Activated naive CD4-positive, alpha-beta T cell (primary cell): ENCODE measurements at places on chromosomes 1 and 21.

DNA sequence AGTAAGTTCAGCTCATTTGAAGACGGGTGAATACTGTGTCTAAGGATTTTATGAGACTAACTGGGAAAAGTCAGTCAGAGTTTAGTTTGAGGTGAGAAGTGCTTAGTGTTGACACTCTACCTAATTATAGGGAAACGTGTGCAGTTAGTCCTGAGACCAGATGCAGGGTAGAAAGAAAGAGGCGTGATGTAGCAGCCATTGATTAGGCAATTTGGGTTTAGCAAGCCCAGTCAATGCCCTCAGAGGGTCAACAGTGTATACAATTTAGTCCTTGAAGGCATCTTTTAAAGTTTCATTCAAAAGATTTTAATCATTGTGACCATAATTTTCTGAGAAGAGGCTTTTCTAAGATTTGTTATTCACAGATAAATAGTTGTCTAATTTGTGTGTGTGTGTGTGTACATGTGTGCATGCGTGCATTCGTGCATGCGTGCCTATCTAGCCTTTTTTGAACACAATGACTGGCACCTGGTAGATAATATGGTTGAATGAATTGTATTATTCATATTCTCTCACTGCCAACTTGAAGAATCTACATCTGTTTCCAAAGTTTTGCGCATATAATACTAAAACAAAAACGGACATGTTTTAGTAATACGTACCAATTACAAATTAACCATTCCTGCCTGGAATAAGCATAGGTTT lies 332.9 kb downstream of the SRGAP2C start:
- DNase-seq, result no peak

DNA sequence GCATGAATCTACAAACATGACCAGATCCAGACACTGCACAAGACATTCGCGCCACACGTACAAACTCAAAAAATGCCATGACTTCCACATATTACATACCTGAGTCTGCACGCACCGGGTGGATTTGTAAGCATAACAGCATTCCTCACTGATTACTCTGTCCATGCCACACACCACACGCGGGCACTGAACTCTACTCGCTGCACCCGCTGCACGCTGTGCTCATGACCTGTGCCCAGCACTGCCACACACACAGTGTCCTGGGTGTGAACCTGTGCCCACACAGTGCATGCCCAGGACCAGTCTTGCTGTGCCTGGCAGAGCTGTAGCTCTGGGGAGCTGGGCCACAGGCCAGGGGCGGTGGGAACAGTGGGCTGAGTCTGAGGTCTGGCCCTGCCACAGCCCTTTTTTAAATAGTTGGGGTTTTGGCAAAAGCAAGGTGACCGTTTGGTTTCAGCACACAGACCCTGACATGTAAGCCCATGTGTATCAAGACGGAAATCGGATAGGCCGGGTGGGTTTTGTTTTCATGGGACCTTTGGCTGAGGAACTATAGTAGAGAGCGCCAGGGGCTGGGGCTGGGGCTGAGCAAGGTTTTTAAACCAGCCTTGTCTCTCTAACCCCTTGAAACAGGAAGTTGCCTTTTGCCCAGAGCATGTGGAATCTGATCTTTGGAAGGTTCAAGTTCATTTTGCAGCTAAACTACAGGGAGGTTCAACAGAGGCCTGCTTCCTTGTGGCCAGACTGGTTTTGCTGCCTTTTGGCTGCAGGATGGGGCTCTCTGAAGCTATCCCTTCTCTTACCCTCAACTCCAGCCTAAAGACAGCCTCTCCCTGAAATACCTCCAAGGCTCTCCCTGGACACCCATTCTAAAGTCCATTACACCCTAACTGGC lies 12.3 kb upstream of the GOLT1A start:
- no peak for DNase-seq

DNA sequence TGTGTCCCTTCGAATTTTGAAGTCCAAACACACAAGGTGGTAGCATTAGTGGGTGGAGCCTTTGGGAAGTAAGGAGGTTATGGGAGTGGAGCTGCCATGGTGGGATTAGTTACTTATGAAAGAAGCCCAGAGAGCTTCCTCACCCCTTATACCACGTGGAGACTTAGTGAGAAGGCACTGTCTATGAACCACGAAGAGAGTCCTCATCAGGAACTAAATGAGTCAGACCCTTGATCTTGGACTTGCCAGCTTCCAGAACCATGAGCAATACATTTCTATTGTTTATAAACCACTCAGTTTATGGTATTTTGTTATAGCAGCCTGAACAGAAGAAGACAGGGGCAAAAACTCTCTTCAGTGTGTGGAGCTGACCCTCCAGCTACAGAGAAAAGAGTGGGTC lies 259.3 kb upstream of the AJAP1 start:
- DNase-seq, result no peak

- no peak for DNase-seq
These were observed 25.3 kb downstream of the SERTAD4 start for GRCh38 chr1:210257698-210258529.

DNA sequence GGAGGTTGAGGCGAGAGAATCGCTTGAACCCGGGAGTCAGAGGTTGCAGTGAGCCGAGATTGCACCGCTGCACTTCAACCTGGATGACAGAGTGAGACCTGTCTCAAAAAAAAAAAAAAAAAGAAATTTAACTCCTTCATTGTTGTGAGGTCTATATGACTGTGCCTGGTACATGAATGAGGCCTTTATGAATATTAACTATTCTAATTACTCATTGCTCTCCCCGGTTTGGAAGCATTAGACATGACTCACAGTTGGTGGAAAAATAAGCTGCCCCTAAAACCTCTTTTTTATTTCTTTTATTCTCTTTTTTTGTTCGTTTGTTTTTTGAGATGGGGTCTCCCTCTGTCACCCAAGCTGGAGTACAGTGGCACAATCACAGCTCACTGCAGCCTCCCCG lies 3.3 kb downstream of the NPPB start:
- no peak for DNase-seq

DNA sequence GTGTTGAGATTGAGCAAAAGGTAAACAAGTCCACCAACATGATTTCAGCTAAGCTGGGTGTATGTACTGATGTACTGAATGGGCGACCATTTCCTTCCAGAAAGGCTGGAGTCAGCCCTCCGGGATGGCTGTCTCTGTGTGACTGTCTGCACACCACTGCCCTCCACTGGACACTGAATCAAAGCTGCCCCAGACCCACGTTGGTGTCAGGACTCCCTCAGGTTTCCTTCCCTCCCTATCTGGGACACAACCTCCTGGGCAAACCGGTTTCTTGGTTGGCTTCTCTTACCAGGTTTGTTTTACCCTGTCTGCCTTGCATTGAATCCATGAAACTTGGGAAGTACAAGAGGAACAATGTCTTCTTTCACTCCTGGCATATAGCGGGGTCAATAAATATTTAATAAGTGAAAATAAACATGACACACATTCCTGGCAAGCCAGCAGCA lies 5.3 kb upstream of the SRP9 start:
- no peak for DNase-seq

- DNase-seq, result no peak
These were observed 36.9 kb upstream of the RGS1 start for GRCh38 chr1:192538407-192539296.

- no peak for DNase-seq
These were observed 239.1 kb upstream of the IRF2BP2 start for GRCh38 chr1:234848972-234849649.

DNA sequence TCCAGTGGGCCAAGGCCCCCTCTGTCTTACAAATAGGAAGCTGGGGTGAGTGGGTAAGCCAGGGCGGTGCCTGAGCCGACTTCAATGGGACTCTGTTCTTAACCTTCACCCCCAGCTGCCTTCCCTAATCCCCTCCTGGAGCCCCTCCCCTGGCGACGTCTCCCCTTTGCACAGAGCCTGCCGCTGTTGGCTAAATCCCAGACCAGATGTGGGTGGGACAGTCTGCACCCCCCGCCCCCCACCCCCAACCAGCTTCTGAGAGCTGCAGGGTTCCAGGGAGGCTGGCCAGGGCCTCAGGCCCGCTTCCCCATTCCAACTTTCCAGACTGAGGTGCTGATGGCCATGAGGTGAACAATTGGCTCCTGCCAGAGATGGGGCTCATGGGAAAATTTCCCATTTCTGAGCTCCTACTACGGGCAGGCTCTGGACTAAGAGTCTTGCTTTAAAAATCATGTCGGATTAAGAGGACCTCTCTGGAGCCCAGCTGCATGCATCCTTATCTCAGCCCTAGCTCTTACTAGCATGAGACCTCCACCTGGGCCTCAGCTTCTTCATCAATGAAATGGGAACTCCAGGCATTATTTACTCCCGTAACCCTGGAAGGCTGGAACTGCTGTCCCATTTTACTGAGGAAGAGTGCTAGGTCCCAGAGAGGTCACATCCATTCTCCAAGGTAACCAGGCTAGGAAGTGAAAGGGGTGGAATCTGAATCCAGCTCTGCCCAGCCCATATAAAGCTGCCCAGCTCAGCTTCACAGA lies 6.4 kb downstream of the COL8A2 start:
- no peak for DNase-seq

- peak; percentile 33 for DNase-seq
These were observed 89.3 kb downstream of the ITPKB start for GRCh38 chr1:226649780-226650179.
